ENCODE measurements at places on chromosomes 4 and X.

DNA sequence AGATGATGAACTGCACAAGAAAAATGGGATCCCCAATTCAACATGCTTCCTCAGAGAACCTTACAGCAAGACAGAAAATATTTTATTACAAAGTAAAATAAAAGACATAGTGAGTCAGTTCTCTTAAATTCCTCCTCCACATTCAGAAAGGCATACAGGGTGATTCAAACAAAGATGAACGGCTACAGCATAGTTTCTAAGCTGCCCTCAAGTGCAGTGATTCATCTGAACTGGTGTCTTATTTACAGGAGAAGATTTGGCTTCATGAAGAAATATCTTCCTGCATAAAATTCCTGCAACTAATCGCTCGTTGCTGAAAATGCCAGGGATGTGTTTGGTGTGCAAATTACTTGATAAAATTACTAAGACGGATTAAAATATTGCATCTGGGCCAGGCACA lies 103.6 kb downstream of the PRKX start:
- H3K4me1 ChIP-seq = no peaks in the 10 kb centered on the region
- H3K27me3 ChIP-seq = no peaks in the 10 kb centered on the region
- peaks cover 9% of the 10 kb centered on the region for H3K36me3 ChIP-seq

GRCh38 chr4:182521011-182521410 lies 277.8 kb downstream of the TENM3 start:
- no peak overlapping the region for H3K27ac ChIP-seq
- no peak overlapping the region for H3K4me3 ChIP-seq
- no peaks in the 10 kb centered on the region for H3K36me3 ChIP-seq
- no peaks in the 10 kb centered on the region for H3K4me1 ChIP-seq
- no peaks in the 10 kb centered on the region for H3K27me3 ChIP-seq

DNA sequence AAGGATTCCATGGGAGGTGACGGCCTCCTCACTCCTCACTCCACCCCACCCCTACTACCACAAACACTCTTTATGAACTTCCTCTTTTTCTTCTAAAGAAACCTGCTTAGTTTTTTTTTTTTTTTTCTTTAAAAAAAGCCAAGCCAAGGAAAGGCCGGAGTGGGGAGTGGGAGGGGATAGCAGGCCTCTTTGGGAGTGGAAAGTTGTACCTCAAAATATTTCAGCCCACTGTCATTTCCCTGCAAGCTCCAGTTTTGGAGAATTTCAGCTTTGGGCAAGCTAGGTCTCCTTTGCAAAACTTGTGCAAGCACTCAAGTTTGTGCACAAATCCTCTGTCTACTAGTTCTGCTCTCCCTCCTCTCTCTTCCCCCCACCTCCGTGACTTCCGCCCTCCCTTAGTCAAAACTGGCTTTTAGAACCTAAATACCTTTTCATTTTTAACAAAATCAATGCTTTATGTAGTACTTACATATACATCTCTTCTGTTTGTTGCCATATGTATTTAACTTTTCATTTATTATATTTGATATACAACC lies 512 bp upstream of the ANTXR2 start:
- peak overlapping the region; percentile 93 for H3K4me3 ChIP-seq
- peak overlapping the region; percentile 95 for H3K27ac ChIP-seq
- no peaks in the 10 kb centered on the region for H3K27me3 ChIP-seq
- H3K36me3 ChIP-seq = no peaks in the 10 kb centered on the region

GRCh38 chrX:39972340-39972739 lies 125.4 kb downstream of the BCOR start:
- H3K36me3 ChIP-seq = no peaks in the 10 kb centered on the region
- no peak for DNase-seq
- no peak overlapping the region for H3K4me3 ChIP-seq
- H3K27ac ChIP-seq = no peak overlapping the region
- peaks cover 8% of the 10 kb centered on the region for H3K4me1 ChIP-seq

GRCh38 chr4:148289740-148290139 lies 152.5 kb downstream of the NR3C2 start:
- H3K27ac ChIP-seq = no peak overlapping the region
- no peak for DNase-seq
- no peaks in the 10 kb centered on the region for H3K36me3 ChIP-seq
- no peaks in the 10 kb centered on the region for H3K4me1 ChIP-seq

DNA sequence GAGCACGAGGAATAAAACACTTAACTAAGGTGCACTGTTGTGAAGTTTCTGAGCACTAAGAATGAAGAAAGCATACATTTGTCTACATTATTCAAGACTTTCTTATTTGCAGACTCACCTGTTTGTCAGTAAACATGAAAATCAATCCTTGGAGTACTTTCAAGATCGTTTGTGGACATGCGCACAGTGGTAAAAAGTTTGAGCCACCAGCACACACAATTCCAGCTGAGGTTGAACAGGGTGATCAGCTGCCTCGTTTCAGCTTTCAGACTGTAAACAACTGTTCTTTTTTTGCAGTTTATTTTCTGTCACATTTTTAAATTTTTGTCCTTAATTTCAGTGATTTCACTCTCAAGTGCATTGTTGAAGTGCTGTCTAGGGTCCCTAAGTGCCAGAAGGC lies 143.8 kb upstream of the VCX2 start:
- H3K4me1 ChIP-seq = no peaks in the 10 kb centered on the region
- H3K36me3 ChIP-seq = no peaks in the 10 kb centered on the region
- H3K27me3 ChIP-seq = no peaks in the 10 kb centered on the region
- H3K4me3 ChIP-seq = no peak overlapping the region

DNA sequence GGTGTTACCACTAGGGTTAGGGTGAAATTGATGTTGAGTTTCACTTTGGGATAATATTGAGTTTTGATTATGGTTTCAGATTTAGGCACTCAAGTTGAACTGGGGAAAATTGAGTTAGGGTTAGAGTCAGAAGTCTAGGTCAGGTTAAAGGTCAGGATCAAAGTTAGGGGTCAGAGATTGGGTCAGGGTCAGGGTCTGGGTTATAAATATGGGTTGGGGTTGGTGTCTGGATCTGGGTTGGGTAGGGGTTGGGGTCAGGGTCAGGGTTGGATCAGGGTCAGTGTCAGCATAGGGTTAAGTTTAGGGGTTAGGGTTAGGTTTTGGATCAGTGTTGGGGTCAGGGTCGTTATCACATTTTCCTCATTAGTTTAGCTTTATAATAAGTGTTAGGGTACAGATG lies 42.7 kb upstream of the IL9R start:
- H3K36me3 ChIP-seq = no peaks in the 10 kb centered on the region
- no peaks in the 10 kb centered on the region for H3K27me3 ChIP-seq
- H3K27ac ChIP-seq = no peak overlapping the region
- H3K4me3 ChIP-seq = no peak overlapping the region
- no peaks in the 10 kb centered on the region for H3K4me1 ChIP-seq

DNA sequence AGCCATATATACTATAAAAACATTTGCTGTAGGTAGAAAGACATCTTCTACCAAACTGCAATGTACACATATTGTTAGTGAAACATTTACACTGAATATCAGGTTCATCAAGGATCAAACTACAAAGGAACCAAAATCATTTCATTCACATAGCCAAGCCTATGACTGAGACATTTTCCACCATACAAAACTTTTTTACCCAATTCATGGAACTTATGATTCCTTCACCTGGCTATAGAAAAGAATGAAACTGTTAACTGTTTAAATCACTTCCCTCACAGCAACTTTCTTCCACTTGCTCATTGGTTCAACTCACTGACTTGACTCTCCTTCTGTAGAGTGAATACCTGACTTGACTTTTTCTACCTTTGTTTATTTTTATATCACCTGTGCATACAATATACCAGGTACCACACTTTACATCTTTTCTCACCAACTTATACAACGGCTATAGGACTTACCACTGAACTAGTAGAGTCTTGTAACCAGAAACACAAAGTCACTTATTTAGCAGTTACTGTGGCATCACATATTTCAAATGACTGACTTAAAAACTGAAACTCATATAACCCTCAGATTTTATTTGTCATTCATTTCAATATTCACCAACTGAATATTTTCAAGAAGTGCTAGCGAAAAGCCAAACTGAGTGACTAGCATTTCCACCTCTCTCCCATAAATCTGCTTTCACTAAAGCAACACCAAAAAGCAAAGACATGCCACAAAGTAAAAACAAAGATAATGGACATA lies 30.9 kb downstream of the CAMK2D start:
- H3K4me1 ChIP-seq = no peaks in the 10 kb centered on the region
- H3K27me3 ChIP-seq = no peaks in the 10 kb centered on the region
- no peak overlapping the region for H3K27ac ChIP-seq
- H3K4me3 ChIP-seq = no peak overlapping the region
- H3K36me3 ChIP-seq = no peaks in the 10 kb centered on the region
- no peak for DNase-seq

DNA sequence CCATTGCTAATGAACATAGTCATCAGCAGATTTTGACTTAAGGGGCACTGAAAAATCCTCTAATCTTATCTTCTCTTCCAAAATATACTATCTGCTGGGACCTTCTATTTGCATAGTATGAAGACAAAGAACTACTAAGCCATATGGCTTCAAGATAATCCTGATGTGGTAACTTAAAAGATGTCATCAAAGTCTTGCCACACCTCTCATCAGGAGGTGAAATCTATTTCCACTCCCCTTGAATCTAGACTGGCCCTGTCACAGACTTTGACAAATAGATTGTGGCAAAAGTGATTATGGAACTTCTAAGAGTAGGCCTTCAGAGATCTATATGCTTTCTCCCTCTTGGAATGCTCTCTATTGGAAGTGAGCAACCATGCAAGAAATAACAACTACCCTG lies 27.3 kb upstream of the TET2 start:
- no peak overlapping the region for H3K4me3 ChIP-seq
- no peaks in the 10 kb centered on the region for H3K4me1 ChIP-seq
- H3K27me3 ChIP-seq = no peaks in the 10 kb centered on the region
- DNase-seq = no peak
- H3K36me3 ChIP-seq = no peaks in the 10 kb centered on the region

GRCh38 chrX:52979993-52980392 lies 21.7 kb upstream of the FAM156A start:
- H3K27ac ChIP-seq = no peak overlapping the region
- no peak overlapping the region for H3K4me3 ChIP-seq
- no peak for DNase-seq
- no peaks in the 10 kb centered on the region for H3K4me1 ChIP-seq
- H3K36me3 ChIP-seq = no peaks in the 10 kb centered on the region

GRCh38 chrX:97238632-97239031 lies 354.9 kb downstream of the RPA4 start:
- DNase-seq = no peak
- no peak overlapping the region for H3K27ac ChIP-seq
- H3K27me3 ChIP-seq = no peaks in the 10 kb centered on the region

- H3K4me3 ChIP-seq = no peak overlapping the region
- DNase-seq = no peak
- no peaks in the 10 kb centered on the region for H3K27me3 ChIP-seq
- peaks cover 15% of the 10 kb centered on the region for H3K36me3 ChIP-seq
- no peak overlapping the region for H3K27ac ChIP-seq
- H3K4me1 ChIP-seq = no peaks in the 10 kb centered on the region
These were observed 16.1 kb downstream of the MSMO1 start for GRCh38 chr4:165343353-165344191.

- H3K27ac ChIP-seq = no peak overlapping the region
- H3K36me3 ChIP-seq = no peaks in the 10 kb centered on the region
- H3K27me3 ChIP-seq = no peaks in the 10 kb centered on the region
- H3K4me1 ChIP-seq = no peaks in the 10 kb centered on the region
- H3K4me3 ChIP-seq = no peak overlapping the region
These were observed 22.4 kb upstream of the RLIM start for GRCh38 chrX:74636749-74637314.

DNA sequence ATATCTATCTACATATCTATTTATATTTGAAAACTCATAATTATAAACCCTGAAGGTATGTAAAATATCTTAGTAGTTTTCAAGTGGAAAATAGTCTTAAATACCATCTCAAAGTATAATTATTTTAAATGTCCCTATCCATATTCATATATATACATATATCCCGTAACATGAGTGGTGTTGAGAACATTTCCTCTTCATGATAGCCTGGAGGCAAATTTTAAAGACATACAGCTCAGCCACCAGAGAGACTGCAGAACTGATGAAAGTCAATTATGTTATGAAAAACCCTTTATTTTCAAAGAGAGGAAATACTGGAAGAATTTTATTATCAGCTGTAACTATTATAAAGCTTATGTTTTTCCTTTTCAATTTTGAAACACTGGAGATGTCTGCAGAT lies 1806.7 kb upstream of the PCDH7 start:
- no peaks in the 10 kb centered on the region for H3K27me3 ChIP-seq
- H3K4me3 ChIP-seq = no peak overlapping the region

GRCh38 chr4:123468479-123469031 lies 72.0 kb downstream of the SPRY1 start:
- H3K27ac ChIP-seq = no peak overlapping the region
- no peak overlapping the region for H3K4me3 ChIP-seq
- no peaks in the 10 kb centered on the region for H3K27me3 ChIP-seq
- no peaks in the 10 kb centered on the region for H3K36me3 ChIP-seq
- DNase-seq = no peak

- no peaks in the 10 kb centered on the region for H3K4me1 ChIP-seq
- no peaks in the 10 kb centered on the region for H3K36me3 ChIP-seq
- H3K27ac ChIP-seq = no peak overlapping the region
- no peak overlapping the region for H3K4me3 ChIP-seq
- H3K27me3 ChIP-seq = no peaks in the 10 kb centered on the region
These were observed 409.1 kb upstream of the TEX13C start for GRCh38 chrX:124910611-124911010.

- H3K36me3 ChIP-seq = no peaks in the 10 kb centered on the region
- no peak overlapping the region for H3K4me3 ChIP-seq
- H3K4me1 ChIP-seq = no peaks in the 10 kb centered on the region
- DNase-seq = no peak
- H3K27me3 ChIP-seq = no peaks in the 10 kb centered on the region
These were observed 38.7 kb downstream of the CPEB2 start for GRCh38 chr4:15040916-15041463.

- no peaks in the 10 kb centered on the region for H3K4me1 ChIP-seq
- H3K27me3 ChIP-seq = no peaks in the 10 kb centered on the region
- H3K36me3 ChIP-seq = no peaks in the 10 kb centered on the region
These were observed 53.3 kb downstream of the TLL1 start for GRCh38 chr4:165926307-165926706.

- no peak for DNase-seq
- no peak overlapping the region for H3K4me3 ChIP-seq
- H3K27me3 ChIP-seq = no peaks in the 10 kb centered on the region
- no peaks in the 10 kb centered on the region for H3K36me3 ChIP-seq
These were observed 100.5 kb downstream of the CLNK start for GRCh38 chr4:10584042-10584441.

DNA sequence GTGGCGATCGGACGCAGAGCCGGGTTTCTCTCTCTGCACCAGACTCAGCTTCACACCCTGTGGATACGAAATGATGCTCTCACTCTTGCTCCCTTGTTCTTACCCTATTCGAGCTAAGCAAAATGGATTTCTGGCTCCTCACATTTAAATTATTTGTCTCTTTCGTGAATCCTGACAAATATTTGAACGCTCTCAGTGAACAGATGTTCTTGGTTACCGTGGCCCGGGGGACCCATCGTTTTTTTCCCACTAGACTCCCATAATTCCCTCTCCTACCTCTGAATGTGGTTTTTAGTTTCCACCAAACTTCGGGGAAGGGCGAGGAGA lies 630 bp downstream of the SMARCA5 start:
- peak overlapping the region; percentile 94 for H3K27ac ChIP-seq
- no peaks in the 10 kb centered on the region for H3K27me3 ChIP-seq
- peaks cover 8% of the 10 kb centered on the region for H3K4me1 ChIP-seq
- peaks cover 10% of the 10 kb centered on the region for H3K36me3 ChIP-seq
- H3K4me3 ChIP-seq = peak overlapping the region; percentile 86

Measured in effector memory CD4-positive, alpha-beta T cell (primary cell).